ENCODE measurements at places on chromosomes 6 and 20. TPM values are rescaled to one million over a fixed set of nuclear protein-coding genes. Genes with fewer than 3 reads are reported as not detected.

DNA sequence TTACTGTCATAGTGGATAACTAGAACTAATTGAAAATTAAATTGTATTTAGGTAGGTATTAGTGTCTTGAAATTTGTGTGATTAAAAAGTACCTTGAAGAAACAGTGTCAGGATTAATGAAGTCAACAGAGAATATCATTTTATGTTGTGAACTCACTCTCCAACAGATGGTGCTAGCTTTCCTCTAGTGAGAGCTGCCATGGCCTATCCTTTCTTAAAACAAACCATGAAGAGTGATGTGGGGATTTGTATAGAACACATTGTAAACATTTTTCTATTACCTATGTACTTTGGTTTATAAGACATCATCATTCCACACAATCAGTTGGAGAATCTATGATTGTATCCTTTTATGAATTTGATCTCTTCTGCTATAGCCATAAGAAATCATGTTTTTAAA, 4.8 kb upstream of the SRSF12 start:
- no peak for DNase-seq

- no peak for DNase-seq
Observed at GRCh38 chr20:38320221-38320620, 16.3 kb downstream of the BPI start.

GRCh38 chr6:53109612-53110011, 39.0 kb downstream of the GCM1 start:
- no peak for DNase-seq

- no peak for DNase-seq
Observed at GRCh38 chr6:67219346-67219745, 1415.7 kb upstream of the ADGRB3 start.

DNA sequence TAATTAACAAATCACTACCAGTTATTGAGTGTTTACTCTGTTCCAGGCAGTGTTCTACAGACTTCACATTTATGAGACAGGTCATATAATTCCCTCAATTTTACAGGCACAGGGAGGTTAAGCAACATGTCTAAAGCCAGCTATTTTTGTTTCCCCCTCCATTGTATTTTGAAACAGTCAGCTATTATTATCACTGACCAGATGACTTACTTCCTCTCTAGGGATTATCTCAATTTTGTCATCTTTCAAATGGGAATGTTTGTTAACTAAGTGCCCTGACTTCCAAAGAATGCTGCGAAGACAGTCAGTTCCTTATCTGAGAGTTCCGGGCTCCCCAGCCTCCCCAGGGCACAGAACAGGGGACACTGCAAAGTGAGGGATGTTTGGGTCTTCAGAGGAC, 5.6 kb upstream of the CNPY3 start:
- DNase-seq, result no peak

DNA sequence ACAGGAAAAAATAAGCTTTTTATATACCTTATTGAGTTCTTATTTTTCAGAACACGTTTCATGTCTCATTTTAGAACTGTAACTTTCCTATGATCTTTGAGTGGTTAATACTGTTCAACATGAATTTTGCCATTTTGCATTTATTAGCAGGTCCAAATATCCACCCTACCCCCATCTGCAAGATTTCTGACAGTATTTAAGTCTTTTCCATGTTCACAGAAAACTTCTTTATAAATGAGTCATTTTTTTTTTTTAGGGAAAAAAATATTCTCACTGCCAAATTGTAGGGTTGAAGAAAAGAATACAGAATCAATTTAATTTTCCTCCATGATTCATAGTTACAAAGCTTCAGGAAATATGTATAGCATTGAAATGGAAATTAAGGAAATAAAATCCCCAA, 101.8 kb downstream of the COL21A1 start:
- no peak for DNase-seq

GRCh38 chr6:122736163-122736562, 43.4 kb upstream of the FABP7 start:
- no peak for DNase-seq

DNA sequence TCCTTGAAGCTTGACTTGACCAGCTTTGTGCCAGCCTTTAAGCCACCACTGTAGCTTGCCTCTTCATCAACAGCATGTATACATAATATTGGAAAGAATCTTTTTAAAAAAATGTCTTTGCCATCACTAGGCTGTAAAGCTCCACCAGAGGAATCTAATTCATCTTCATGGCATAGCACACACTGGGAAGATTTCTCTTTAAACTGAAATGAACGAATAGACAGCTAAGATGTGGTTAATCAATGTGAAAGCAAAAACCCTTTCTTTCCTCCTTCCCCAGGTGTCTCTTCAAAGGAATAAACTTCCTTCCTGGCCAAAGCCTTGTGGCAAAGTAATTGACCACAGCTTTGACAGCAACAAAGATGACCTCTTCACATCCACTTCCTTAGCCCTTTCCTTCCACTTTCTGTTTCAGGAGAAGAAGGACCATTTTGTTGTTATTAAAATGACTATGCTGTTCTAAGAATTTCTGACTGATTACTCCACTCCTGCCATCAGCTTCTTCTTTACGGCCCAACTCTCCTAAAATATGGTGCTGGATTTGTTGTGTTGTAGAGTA, 428.7 kb upstream of the SOX4 start:
- DNase-seq, result no peak

GRCh38 chr6:167571550-167571949, 246.7 kb downstream of the TTLL2 start:
- DNase-seq, result no peak

- peak; percentile 43 for DNase-seq
Observed at GRCh38 chr6:26445934-26446667, 5.8 kb downstream of the BTN3A3 start.

- DNase-seq, result no peak
Observed at GRCh38 chr20:8994045-8994444, 74.8 kb upstream of the PLCB4 start.

- no peak for DNase-seq
Observed at GRCh38 chr20:53215166-53215565, 243.0 kb downstream of the TSHZ2 start.

Gene GSTA3
- total RNA-seq, result not detected

Gene PCK1
- not detected for total RNA-seq

Gene DDO
- not detected for total RNA-seq

Gene PPP1R3G
- 0.06 TPM for total RNA-seq

Gene DEF6
- total RNA-seq, result 75.7 TPM

Gene DEFB127
- not detected for total RNA-seq

Gene RFX6
- not detected for total RNA-seq
